ENCODE measurements at places on chromosomes 5 and 9.

DNA sequence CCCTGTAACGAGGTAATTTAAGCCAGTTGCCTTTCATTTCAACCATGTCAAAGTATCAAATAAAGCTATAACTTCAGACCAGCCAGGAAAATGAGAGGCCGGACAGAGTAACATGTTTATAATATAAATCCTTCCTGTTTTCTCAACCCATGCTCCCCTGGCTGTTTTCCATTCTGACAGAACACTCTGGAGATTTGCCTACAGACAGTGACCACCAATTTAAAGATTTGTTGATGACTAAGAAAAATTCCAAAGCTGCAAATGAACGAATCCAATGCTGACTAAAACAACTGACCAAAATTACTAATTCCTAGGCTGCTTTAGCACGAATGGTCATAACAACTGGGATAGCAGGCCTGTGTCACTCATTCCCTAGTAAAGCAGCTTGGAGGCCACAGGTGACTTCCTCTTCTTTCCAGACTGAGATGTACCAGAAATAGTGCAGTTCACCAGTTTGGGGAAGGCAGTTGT lies 141.4 kb downstream of the AOPEP start:
- DNase-seq: no peak

DNA sequence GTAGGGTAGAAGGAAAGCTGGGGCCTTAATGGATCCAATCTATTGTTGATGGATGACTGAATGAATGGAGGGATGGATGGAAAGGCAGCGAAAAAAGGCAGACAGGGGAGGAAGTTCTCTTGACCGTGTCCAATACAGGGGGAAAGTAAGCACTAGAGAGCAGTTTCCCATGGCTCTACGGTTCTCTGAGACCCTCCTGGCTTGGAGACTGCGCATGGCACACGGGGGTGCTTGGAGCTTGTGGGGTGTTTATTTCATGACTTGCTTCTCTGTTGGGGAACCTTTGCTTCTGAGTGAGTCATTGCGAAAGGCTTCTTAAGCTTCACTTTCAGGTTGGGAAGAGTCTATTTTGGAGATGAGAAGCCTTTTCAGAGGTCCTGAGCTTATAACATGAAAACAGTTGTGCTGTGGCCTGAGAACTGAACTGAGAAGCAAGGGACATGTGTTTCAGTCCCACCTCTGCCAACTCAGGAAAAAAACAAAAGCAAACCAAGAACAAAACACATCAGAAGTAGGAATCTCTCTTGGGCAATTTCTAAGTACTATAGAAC lies 12.8 kb upstream of the TEX48 start:
- no peak for DNase-seq

GRCh38 chr9:85897848-85898247 lies 43.1 kb upstream of the NAA35 start:
- DNase-seq: no peak

DNA sequence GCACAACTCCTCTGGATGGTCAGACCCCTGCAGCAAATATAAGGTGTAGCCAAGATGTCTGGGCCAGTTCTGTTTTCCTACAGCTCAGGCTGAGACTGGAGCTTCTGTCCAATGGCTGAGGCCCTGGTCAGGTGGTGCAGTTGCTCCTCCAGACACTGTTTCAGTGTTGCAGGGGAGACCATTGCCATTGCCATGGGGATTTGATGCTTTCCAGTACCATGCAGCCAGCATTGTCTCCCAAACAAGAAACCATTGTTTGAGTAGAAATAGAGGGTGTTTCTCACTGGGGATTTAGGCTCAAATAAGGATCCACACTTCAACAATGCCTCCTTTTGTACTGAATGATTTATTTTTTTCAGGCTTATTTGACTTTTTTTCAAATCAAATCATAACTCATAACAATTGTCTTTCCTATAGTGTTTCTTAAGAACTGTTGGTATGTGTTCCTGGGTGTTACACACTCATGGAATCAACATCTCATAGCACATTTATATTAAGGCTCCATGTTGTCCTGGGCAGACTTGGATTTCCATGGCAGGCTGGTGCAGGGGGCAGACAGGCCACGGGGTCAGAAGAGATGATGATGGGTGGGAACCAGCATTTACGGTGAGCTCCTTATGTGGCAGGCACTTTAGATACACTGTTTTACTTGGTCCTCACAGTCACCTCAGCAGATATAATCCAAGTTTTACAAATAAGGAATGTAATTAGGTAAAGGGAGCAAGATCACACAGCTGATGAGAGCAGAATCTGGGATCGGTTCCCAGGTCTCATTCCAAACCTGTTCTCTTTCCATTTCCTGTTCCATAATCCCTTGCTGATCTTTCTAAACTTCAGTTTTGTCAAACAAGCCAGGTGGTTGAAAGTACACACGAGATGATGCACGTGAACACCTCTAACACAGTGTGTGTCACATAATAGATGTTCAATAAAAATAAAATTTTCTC lies 95.9 kb upstream of the GNAQ start:
- DNase-seq: no peak

GRCh38 chr5:4553978-4554377 lies 586.2 kb upstream of the ADAMTS16 start:
- DNase-seq: no peak

DNA sequence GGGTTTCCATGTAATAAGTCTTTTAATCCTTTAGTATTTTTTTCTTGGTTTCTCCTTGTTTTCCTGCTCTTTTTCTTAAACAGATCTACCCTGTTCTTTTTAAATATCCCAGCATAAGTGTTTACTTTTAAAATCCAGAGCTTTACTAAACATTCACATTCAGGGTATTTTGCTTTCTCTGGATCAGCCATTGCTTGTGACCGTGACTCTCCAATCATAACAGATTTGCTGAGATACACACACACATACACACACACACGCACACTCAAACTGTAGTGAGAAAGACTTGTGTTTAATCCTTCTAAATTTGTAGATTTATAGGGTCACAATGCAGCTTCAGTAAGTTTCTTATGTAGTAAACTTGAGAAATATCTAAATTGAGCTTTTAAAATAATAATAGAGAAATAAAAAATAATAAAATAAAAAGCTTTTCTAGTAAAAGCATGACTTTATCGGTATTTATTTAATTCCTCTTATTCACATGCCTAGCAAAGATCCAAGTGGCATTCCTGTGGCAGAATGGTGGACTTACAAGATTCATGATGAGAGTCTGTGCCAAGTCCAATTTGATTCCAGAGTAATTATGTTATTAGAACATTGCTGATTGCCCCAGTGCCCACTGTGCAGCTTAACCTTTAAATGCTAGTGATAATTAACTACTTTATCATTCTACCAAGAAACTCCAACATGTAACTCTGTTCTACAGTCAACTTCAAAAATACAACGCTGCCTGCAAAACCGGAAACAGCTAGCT lies 129.0 kb downstream of the TLE4 start:
- no peak for DNase-seq

DNA sequence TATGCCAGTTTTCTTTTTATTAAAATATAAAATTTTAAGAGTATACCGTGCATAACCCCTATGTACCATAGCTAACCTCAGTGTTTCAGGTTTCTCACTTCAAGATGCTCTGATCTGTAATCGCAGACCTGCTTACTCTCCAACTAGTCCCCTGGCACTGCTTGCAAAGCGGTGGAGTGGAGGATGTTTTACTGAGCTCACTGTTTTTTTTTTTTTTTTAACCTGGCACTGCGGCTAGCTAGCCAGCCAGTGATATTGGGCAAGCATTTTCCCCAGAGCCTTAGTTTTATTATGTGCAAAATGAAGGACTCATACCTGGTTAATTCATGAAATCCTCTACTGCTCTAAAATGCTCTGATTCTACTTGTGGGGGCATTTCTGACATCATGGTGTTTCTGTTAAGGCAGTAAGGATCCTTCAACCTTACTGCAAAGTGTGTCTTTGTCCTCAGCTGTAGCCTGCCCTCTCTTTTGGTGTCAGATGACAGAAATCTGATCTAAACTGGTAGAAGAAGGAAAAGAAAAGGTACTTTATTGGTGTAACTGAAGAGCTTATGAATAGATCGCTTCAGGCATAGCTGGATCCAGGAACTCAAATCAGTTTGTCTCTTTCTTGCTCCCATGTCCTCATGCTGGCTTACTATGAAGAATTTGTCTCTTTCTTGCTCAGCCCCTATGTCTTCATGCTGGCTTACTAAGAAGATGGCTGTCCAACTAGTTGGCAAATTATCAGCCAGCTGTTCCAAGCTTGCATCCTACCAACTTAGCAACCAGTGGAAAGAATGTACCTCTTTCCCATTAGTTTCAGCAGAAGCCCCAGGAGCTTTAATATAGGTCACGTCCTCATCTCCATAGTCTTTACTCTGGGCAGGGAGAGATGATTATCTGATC lies 59.8 kb downstream of the DOCK2 start:
- no peak for DNase-seq

GRCh38 chr9:3049636-3050035 lies 205.7 kb upstream of the PUM3 start:
- no peak for DNase-seq

DNA sequence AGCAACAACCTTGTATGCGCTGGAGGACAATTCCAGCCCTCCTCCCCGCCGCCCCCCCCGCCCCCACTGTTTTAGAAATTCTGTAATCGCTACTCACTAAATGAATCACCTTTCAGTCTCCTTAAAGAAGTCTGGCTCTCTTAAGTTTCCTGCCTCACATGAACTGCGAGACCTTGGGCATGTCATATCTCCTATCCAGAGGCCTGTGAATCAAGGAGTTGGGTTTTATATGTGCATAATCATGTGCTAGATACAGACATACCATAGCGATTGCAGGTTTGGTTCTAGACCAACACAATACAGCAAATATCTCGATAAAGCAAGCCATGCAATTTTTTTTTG lies 337 bp upstream of the DMAC1 start:
- no peak for DNase-seq

GRCh38 chr5:163916376-163916775 lies 411.0 kb downstream of the MAT2B start:
- no peak for DNase-seq

DNA sequence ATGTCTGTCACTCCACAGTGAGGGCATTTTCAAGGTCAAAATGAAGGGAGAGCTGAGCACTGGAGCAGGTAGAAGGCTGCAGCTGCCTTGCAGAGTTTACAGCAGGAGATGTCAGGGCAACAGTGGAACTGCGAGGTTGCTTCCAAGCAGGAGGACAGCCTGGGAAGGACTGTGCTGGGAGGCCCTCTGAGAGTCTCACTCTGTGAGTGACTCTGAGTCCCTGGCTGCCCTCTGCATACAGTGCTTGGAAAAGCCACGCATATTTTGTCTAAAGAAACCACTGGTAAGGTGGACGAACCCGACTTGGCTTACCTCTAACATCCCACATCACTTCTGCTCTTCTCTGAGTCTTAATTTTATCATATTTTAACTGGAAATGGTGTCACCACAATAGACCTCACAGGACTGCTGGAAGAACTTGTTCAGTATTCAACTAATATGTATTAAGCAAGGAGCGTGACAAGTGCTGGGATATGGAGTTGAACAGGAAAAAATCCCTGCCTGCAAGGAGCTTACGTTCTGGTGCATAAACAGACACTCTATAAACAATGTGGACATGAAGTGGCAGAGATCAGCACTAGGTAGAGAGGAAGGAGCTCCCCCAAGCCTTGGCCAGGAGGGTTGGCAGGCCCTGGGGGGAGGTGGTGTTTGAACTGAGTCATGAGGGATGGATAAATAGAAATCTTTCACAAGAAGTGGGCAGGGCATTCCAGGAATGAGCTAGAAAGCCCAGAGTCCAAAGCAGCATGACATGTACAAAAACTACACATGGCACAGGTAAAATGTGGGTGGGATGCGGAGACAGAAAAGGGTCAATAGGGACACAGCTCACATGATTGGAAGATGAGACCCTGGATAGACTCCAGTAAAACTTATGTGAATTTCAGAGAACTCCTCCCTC lies 64.0 kb upstream of the FOXE1 start:
- DNase-seq: no peak

DNA sequence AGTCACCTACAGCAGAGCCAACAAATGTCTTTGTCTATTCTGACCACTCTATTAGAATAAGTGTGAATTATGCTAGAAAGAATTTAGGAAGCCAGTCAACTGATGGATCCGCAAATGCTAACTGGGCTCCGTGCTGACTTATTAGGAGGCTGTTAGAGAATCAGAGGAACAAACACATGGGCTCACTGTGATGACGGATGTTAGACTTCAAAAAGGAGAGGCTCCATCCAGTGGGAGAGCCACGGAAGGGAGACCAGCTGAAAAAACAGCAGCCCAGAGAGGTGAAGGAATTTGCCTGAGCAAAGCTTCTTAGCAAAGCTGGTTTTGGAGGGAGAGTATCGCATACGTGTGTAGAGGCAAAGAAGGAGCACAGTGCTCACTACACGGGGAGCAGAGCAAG lies 5.8 kb upstream of the TGFBI start:
- no peak for DNase-seq

DNA sequence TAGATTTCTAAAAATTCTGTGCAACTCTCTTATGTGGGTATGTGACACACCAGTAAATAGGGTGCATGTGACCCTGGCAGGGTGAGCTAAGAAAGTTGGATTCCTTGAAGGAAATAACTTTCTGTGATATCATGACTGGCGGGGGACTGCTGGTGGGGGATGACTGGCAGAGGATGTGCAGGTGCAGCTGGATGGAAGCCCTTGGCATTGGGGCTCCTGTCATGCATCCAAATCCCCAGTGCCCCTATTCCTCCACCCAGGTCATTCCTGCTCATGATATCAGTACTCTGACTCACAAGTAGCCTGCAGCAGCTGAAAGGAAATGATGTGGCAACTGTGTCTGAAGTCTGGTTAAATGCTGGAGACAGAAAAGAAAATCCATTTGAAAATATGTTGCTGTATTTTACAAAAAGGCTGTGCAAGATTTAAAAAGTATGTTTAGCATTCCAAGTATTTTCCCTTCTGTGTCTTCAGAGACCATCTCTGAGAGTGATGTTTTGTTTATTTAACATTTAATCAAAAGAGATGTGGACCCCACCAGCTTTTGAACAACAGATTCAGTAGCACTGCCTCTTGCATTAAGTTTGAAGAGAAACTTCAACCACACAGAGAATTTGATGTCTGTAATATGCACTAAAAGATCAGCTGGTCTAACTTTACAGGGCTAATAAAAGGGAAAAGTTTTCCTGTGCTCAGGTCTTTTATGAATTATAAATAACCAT lies 17.9 kb upstream of the ZSWIM6 start:
- DNase-seq: no peak

DNA sequence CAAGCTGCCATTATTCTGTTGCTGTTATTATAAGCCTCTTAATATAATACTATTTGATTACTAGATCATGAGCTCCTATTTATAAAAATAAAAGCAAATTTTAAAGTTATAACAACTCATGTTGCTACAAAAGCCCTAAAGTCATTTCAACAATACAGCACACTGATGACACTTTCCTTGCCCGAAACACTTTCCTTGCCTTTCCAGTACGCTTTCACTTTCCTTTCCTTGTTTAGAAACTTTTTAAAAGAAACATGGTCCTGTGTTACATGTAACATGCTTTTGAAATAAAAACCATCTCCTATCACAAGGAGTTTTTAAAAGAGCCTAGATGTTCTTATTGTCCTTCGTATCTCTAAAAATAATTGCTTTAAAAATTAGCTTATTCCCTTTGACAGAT lies 688.4 kb downstream of the PTPRD start:
- no peak for DNase-seq

DNA sequence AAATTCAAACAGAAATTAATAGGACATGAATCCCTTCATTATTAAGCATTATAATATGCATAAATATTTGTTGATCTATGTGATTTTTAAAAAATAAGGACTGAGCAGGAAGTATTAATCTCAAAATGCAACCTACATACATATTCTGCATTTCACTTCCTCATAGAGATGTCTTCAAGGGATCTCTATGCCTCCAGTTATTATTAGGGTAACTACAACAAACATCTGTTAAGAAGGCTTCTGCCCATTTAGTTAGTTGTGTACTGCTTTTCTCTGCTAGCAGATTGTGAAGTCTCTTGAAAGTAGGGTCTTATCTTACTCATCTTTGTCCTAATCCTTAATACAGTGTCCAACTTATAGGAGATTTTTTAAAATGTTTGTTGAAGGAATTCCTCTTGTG lies 414.1 kb downstream of the ACTL7B start:
- DNase-seq: no peak

Data from HuH-7 (cell line).